Small intestine (tissue), 16 donors: ENCODE measurements at places on chromosomes 16 and 17.

GRCh38 chr17:2841606-2842005 lies 45.4 kb downstream of the RAP1GAP2 start:
- no peak for DNase-seq

GRCh38 chr16:86044881-86045590 lies 146.1 kb downstream of the IRF8 start:
- peak; percentile 72 for DNase-seq

DNA sequence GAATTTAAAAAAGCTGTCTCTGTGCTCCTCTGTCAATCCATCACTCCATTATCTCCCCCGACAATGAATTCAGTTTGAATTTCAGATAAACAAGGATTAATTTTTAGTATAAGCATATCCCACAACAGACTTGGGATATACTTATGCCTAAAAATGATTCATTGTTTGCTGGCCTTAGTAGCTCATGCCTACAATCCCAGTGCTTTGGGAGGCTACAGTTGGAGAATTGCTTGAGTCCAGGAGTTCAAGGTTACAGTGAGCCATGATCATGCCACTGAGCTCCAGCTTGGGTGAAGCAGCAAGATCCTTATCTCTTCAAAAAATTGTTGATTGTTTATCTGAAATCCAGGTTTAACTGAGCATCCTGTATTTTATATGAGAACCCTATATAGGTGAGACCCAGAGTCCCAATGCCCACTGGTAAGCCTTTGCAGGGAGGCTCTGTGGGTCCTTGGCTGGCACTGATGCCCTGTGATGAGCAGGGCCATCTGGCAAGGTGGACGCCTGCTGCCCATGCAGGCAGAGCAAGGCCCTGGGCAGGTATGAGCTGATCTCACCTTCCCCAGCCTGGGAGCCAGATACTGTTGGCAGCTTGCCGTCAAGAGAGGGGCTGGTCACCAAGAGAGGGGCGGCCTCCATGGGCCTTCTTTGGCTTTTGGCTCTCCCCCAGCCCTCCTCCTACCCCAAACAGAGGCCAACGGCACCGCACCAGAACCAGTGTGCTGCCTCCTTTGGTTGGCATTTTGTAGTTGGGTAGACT lies 158.7 kb downstream of the SEC14L1 start:
- no peak for DNase-seq

GRCh38 chr16:26475596-26475995 lies 591.1 kb upstream of the C16orf82 start:
- DNase-seq: no peak

DNA sequence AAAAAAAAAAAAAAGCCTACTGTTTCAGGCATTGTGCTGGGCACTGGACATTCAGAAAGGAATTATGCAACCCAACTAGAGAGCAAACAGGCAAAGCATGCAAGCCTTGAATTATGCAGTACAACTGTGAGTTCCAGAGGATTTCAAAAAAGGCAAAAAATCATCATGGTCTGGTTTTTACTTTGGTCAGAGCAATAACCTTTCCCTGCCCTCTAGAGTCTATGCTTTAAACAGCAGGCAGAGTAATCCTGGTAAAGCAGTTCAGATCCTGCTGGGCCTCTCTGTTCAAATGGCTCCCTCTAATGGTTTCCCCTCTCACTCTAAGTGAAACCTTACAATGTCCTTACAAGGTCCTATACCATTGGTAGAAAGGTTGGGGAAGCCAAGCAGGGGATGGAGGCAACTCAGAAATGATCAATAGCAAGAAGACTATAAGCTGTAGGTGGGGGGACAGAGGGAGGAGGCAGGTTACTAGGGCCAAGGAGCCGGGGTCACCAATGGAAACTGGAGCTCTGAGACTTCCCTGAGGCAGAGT lies 4.6 kb upstream of the TAF15 start:
- DNase-seq: peak; percentile 91

- DNase-seq: no peak
Observed at GRCh38 chr16:87389245-87389644, 2.9 kb upstream of the MAP1LC3B start.

DNA sequence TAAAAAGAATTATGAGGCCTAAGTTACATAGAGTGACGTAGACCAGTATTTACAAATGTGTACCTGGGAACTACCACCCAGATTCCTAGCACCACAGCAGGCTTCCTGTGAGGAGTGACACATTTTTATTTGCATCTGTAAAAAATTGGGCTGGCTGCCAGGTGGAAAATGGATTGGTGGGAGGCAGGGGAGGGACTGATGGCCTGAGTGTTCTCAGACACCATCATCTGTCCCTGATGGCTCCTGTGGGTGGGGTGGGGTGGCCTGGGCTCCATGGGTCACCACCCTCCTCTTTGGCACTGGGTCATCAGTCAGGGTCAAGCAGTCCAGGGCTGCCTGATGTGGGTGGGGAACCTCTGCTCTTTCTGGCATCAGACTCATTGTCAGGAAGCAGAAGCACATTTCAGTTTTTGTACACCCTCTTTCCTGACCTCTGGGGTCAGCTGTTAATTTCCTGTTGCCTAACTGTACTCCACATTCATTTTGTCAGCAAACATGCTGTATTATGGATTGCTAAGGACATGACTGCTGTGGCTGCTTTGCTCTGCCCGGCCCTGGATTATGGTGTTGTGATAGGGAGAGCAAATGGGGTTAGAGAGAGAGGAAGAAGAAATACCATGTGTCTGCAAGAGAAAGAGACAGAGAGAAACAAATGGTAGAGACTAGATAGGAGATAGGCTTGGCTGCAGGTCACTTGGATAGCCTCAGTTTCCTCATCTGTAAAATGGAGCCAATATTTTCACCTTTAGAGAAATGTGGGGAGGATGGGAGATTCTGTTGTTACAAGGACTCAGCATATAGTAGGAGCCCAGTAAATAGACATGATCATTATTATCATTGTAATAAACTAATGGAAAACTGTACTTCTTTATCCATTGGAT lies 11.6 kb upstream of the MFAP4 start:
- peak; percentile 50 for DNase-seq

- peak; percentile 79 for DNase-seq
Observed at GRCh38 chr17:57605675-57606105, 139.4 kb downstream of the CCDC182 start.

- peak; percentile 43 for DNase-seq
Observed at GRCh38 chr16:53053967-53054669, 673 bp upstream of the CHD9 start.

GRCh38 chr16:83606486-83607030 lies 201.2 kb upstream of the HSBP1 start:
- DNase-seq: peak; percentile 21

GRCh38 chr16:73396556-73396955 lies 348.6 kb upstream of the ZFHX3 start:
- no peak for DNase-seq

GRCh38 chr16:81214745-81215166 lies 23.7 kb upstream of the BCO1 start:
- peak; percentile 46 for DNase-seq

DNA sequence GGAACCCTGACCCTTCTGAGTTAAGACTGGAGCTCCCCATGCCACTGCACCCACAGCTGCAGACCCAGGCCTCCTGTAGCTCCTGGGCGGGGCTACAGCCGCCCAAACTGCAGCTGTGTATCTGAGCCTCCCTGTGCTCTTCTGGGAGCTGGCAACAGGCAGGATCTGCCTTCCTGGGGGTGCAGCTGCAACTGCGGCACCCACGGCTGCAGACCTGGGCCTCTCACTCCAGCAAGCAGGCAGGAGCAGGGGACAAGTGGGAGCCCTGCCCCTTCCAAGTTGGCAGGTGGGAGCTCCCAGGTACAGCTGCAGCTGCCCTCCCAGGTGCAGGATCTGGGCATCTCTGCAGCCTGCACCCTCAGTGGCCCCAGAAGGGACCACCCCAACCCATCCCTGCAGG lies 41.5 kb downstream of the SPACA3 start:
- DNase-seq: no peak
